Right lung (tissue), 10 donors: ENCODE measurements at places on chromosomes 4 and X.
A peak's percentile ranks its signal among the peaks of the same experiment; 100 is the strongest.

- no peak for DNase-seq
Observed at GRCh38 chr4:153349206-153349805, 4.8 kb downstream of the MND1 start.

- no peak for DNase-seq
Observed at GRCh38 chr4:2251795-2252529, 9.9 kb downstream of the MXD4 start.

DNA sequence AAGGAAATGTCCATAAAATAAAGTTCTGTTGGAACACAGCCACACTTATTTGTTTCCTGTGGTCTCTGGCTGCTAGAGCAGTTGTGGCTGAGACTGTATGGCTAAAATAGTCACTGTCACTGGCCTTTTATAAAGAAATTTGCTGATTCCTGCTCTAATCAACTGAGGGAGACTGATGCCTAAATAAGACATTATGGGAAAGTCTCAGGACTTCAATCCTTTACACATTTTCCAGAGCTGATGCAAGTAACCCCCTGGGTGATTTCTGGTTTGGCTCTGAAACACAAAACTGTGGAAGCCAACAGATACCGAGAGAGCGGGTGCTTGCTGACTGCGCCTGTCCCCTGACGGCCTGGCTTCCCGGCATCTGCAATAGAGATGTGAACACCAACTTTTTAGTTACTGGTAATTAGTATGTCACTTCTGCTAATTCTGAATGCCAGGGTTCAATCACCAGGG is 64.0 kb downstream of the POLR2B start:
- peak; percentile 38 for DNase-seq

DNA sequence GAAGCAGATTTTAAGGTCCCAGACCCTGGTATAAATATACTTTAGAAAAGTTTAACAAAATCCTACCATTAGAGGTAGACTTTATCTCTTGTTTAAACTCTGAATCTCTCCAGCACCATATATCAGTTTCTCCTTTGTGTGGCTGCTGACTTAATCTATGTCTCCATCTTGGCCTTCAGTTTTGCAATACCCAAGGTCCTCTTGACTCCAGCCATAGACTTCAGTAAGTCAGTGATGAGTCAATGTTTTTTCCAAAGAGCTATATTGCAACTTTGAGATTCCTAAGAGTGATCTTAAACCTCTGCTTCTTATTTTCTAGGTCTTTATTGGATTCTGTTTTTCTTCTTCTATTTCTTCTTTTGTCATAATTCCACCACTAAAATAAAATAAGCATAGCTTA is 50.8 kb upstream of the ADGRL3 start:
- no peak for DNase-seq

DNA sequence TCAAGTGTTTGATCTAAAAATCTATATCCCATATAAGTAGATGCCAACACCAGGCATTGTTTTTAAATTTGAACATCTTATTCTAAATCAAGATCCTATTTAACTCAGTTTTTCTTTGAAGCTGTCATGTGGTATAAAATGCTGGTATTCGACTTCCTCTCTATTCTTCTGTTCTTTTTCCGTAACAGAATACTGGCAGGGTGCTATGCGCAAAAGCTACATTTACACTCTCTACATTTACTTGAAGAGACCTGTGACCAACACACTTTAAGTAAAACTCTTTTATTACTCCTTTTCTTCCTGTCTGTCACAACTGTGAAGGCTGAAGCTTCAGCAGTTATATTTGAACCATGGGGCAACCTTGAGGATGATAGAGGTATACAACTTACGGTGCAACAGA is 612.8 kb downstream of the C4orf33 start:
- DNase-seq = no peak

GRCh38 chr4:183182873-183183725 is 84.0 kb downstream of the WWC2 start:
- DNase-seq = no peak
